ENCODE measurements at places on chromosomes 13 and 19.

DNA sequence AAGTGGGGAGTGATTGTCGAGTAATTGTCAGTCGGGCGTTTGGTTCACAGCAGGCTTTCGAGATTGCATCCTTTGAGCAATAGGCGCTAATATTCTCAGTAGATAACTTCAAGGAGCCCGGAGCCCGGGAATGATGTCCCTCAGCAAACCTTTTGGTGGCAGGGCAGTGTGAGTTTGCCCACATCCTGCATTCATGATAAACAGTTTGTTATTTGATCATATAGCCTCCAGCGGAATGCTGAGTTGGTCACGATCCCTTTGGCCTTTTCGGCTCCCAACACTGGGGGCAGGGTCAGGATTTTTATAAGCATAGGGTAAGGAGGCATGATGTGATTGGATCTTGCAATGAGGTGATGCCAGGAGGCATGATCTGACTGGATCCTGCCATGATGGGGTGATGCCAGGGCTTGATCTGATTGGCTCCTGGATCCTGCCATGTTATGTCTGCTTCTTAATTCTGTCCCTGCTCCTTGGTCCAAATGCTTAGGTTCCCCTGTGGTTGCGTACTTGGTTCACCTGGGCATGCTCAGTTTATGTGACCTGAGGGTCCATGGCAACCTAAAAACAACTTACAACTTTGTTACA, 38.2 kb upstream of the IGSF23 start:
- no peak for DNase-seq

DNA sequence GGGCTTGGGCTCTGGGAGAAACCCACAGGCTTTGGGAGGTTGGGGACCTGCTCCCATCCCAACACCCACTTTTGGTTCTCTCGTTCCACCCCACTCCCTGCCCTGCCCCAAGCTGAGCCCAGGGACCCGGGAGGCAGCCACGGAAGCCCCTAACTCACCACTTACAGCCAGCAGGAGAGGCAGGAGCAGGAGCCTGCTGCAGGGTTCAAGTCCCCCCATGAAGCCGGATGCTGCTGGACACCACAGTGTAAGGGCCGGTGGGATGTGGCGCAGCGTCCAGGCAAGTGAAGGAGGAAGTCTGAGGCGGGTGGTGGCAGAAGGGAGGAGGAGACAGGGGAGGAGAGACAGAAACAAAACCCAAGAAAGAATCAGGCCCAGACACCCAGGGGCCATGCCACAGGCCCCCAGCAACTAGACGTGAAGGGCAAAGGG, at the start of gene TYROBP:
Gene TYROBP, minus strand, starts transcription at position 286 of the 432 bp plus-strand sequence. Its CDS starts 67 bp downstream, at position 219.
- no peak for DNase-seq

GRCh38 chr19:28686756-28687155, 526.2 kb downstream of the UQCRFS1 start:
- no peak for DNase-seq

GRCh38 chr13:53004573-53004972, 24.0 kb upstream of the OLFM4 start:
- DNase-seq = no peak

- no peak for DNase-seq
Observed at GRCh38 chr13:45860240-45860639, 8.7 kb upstream of the SIAH3 start.

- no peak for DNase-seq
Observed at GRCh38 chr13:50141375-50141975, 126.2 kb downstream of the KCNRG start.
